ENCODE measurements at places on chromosomes 4 and X.
A peak's percentile ranks its signal among the peaks of the same experiment; 100 is the strongest.

- DNase-seq, result no peak
Observed at GRCh38 chrX:3520458-3520857, 174.0 kb upstream of the MXRA5 start.

- peak; percentile 69 for DNase-seq
Observed at GRCh38 chr4:141768954-141769353, 132.6 kb downstream of the IL15 start.

DNA sequence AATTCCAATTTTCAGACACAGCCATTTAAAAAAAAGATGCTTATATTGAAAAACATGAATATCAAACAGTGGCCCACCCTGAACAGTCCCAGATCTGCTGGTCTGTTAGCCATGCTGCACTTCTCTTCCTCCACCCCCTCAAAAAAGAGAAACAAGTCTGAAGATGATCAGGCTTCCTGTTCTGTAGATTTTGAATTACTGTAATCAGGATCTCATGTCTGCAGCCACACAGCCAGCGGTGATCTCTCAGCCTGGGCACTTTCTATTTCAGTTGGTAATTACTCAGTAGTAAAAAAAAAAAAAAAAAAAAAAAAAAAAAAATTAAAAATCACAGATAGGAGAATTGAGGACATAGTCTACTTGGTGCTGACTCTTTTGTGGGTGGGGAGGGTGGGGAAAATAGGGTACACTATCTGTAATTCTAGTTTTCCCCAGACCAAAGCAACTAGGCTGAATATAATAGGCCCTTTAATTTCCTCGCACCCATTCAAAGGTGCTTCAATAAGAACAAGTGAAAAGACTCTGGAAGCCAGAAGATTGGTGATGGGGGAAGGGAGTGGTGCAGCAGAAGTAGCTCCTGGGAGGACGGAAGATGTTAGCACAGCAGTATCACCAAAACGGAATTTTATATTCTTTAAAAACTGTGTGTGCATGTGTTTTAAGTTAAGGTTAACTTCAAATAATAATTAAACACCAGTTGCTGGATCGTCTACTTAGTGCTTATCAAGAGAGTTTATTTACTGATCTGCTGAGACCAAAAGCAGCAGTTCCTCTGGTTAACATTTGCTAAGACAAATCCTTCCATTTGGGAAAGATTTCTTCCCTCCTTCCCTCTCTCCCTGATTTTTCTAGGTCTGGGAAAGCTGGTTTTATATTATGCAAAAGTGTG, 47.0 kb downstream of the SPRY1 start:
- no peak for DNase-seq

GRCh38 chrX:41526925-41527324, 79.8 kb downstream of the NYX start:
- DNase-seq, result no peak

DNA sequence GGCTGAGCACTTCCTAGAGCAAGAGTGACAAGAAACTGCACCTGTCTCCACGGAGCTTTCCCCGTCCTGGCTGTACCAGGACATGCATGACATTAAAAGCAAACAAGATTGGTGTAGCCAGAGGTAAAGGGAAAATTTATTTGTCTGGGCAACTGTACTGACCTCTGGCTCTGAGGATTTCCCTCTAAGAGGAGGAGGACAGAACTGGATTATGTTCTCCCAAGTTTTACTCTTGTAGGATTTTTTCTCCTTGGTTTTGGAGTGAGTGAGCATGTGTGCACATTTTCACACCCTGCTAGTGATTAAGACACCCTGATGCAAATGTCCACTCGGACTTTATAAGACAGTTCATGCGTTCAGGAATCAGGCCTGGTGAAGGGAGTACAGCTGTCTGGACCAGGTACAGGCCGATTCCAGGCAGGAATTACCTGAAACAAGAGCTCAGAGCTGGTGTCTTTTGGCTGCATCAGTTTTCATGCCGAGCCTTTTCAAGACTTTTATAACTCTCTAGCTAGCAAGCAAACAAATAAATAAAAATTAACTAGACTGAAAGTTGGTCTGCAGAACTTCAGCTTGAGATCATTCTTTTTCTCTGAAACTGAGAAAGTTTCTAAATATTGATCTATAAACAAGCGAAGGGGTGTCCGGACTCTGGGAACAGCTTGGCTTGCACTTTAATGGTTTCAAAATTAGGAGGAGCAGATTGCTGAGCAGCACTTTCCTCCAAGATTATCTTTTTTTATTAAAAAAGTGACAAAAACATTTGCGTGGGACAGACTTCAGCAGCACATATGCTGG, 51.3 kb upstream of the SPRY1 start:
- DNase-seq, result no peak

DNA sequence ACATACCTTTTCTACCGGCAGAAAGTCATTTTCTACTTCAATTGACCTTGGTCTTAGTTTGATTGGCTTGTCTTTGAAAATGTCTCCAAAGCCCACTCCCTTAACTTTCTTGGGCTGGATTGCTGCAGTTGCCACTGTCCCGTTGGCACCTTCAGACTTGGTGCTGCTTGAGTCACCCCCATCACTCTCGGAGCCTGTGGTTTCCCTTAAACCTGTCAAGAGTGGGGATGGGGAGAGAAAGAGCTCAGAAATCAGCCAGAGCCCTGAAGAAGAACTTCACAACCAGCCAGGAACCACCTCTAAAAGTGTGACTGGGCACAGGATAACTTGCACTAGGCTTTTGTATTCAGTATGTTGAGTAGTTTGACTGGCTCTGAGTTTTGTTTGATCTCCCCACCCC, 168.5 kb upstream of the MAP3K15 start:
- no peak for DNase-seq

GRCh38 chr4:170124406-170124805, 34.6 kb upstream of the AADAT start:
- DNase-seq, result no peak

DNA sequence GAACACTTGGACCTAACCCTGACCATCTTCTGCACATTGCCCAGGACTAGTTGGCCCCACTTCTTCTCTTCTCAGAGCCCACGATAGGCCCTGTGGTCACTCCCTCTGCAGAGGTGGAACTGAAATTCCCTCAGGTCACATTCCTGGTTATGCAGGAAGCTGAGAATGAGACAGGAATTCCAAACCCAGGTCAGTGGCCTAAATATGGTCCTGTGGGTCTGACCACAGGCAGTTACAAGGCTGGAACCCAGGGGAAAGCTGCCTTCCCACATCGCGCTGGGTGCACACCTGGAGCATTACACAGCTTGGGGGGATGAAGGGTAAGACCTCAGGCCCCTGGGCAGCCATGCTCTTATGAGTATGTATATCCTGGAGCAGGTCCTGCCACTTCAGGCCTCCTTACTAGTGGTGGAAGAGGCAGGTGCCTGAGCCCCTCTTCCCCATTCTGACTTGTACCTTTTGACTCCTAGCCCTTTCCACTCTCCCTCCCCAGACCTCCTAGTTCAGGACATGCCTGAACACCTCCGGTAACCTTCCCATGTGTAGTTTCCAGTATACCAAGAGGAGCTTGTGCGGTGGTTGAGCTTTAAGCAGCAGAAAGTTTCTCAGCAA, 173.5 kb downstream of the ASMT start:
- no peak for DNase-seq

GRCh38 chr4:72919937-72920336, 149.6 kb downstream of the COX18 start:
- DNase-seq, result peak; percentile 15

DNA sequence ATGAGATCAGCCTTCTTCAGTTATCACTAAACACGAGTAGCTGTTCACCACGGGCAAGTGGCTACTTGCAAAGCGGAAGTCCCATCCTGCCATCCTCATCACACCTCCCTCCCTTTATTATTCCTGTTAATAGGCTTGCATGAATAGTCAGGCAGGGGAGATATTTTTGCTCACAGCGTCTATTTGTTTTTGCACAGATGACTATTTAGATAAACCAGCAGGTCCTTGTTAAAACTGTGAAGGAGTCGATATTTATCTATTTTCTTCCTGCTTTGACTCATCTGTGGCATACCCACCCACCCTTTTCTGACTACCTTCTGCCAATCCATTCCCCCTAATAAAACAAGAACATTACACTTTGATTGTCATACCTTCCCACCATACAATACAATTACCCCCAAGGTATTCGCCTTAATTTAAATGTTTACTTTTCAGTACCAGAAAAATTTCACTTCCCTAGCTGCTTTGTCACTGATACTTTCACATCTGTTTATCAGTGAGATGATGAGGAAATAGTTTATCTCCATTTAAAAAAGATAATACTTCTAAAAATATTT, 96.6 kb upstream of the BANK1 start:
- no peak for DNase-seq

- no peak for DNase-seq
Observed at GRCh38 chrX:10016519-10017132, 49.5 kb downstream of the CLDN34 start.

- peak; percentile 29 for DNase-seq
Observed at GRCh38 chr4:146943691-146944375, 1.8 kb downstream of the TTC29 start.

- peak; percentile 4 for DNase-seq
Observed at GRCh38 chr4:57490520-57491255, 380.5 kb upstream of the IGFBP7 start.

DNA sequence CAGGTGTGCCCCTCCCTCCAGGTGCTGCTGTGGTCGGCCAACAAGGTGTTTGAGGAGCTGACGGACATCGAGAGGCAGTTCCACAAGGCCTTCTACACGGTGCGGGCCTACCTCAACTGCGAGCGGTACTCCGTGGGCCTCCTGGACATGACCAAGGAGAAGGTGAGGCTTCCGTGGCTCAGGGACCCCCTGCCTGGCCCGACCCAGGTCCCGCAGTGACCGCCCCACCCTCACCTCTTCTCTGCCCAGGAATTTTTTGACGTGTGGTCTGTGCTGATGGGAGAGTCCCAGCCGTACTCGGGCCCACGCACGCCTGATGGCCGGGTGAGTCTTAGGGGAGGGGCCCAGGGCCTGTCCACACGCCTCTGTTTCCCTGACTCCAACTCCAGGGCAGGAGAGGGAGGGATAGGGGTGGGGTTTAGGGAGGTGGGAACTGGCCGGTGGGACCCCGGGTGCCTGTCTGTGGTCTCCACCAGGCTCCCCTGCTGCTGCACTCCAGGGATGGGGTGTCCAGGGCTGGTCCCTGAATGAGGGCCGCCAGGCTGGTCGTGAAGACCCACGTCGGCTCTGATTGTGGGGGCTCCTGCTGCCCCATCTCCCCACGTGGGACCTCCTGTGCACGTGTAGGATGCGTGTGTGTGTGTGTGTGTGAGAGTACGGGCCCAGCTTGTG, 20.1 kb downstream of the ATP5ME start:
- no peak for DNase-seq

DNA sequence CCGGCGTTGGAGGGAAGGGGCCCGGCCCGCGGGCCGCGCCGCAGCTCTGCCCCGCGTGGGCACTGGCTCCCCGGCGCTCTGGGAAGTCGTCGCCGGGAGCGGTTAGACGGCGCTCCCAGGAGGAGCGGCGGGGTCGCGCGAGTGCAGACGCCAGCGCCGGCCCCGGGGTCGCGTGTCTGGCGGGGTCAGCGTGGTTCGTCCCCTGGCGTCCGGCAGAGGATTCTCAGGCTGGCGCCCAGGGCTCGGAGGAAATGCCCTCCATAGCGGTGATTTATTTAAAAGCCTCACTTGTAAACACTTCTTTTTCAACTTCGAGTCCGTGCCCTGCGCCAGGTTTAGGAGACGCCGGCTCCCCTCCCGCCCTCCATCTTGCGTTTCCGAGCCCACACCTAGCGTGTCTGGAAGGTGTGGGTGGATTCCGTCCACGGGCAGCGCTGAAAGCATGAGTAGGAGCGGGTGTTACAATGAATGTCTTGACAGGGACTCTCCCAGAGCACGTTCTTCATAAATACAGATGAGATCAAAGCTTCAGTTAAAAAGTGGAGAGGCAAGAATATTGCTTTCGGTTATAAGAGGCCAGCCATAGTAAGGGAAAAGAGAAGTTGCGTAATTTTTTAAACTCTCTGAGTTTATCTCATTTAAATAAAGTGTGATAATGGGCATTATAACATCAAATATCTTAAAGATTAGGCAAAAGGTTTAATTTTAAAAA, 692 bp downstream of the FAM241A start:
- DNase-seq, result peak; percentile 50

GRCh38 chr4:38123555-38123954, 163.4 kb downstream of the PTTG2 start:
- DNase-seq, result no peak

GRCh38 chr4:120001850-120002249, 64.8 kb downstream of the MAD2L1 start:
- DNase-seq, result no peak

DNA sequence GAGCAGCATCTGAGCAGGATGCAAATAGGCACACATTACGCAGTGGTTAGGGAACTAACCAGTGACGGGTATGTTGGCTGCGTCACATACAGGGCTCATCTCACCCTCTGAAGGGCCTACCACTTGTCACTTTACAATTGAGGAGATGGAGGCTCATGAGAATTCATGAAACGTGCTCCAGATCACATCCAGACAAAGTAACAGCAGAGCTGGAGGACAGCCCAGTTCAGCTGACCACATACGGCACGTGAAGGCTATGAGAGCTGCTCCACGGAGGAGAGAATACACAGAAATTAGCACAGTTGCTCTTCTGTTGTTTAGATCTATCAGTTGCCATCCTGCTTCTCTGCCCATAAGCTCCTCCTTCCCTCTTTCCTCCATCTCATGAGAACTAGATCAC, 78.4 kb downstream of the FAM9B start:
- no peak for DNase-seq

- no peak for DNase-seq
Observed at GRCh38 chr4:71206763-71207162, 132.1 kb upstream of the SLC4A4 start.

DNA sequence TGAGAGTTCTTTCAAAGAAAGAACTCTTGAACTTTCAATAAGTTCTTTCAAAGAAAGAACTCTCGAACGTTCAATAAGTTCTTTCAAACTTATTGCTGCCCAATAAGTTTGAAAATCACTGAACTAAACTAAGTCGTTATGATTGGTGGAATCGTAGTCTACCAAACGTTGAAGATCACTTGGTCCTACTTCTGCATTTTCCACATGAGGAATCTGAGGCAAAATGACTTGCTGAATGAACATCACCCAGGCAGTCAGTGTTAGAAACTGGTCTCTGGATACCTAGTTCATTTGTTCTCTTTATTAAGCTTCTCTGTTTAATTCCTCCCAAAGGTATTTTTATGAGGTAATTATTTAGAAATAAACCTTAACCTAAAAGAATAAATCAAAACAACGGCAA, 7.1 kb upstream of the CNOT6L start:
- DNase-seq, result no peak

- DNase-seq, result no peak
Observed at GRCh38 chr4:42293967-42294813, 103.1 kb upstream of the SHISA3 start.

- peak; percentile 14 for DNase-seq
Observed at GRCh38 chrX:78747489-78747888, at the start of gene LPAR4. TSS of gene LPAR4 (plus strand) at chrX:78747720. CDS start at chrX:78754870, 7,150 bp downstream.

GRCh38 chrX:24561121-24561520, 86.0 kb downstream of the PCYT1B start:
- DNase-seq, result peak; percentile 23

- DNase-seq, result peak; percentile 28
Observed at GRCh38 chrX:40871385-40872082, 136.2 kb upstream of the MED14 start.

All from fibroblast of pulmonary artery (primary cell).